ENCODE measurements at places on chromosomes 7 and 10.

DNA sequence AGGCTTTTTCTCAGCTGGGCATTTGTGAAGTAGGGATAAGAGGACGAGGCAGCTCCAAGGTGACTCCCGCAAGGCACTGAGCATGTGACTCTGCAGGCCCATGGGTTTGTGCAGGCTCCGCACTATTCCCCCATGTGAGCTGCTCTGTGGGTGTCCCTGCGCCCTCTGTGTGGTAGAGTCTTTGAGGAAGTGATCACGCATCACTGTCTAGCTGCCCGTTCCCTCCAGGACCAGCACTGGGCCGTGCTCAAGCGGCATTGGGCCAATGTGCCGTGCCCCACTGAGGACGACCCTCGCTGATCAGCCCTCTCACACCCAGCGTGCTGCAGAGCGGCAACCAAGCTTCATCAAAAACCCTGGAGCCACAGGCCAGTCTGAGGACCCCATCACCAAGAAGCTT is 7.5 kb downstream of the PRKAG2 start:
- DNase-seq, result no peak

DNA sequence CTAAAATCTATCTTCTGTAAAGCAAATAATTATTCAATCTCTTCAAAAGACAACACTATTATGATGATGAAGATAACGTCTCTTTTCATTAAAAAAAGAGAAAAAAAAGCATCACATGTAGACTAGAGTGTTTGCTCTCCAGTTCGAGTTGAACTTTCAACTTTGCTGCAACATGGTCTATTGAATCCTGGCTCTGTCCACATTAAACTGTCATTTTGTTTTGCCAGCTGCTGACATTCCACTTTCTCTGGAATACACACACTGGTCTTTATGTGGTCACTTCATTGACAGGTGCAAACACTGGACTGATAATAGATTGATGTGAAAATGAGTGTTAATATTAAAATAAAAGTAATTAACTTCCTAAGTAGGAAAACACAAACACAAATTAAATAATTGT is 61.7 kb downstream of the PTF1A start:
- no peak for DNase-seq

DNA sequence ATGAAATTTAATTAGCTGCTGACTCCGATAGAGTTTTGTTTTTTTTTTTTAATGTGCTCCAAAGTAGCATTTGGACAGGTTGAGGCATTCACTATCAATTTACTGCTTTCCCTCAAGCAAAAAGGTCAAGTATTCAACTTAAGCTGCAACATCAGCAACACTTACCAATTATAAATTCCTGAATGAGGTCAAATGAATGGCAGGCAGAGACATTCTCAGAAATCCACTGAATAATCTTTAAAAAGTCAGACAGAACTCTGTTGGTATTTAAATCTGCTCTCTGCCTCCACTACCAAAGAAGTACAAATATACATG is 62.8 kb downstream of the GSAP start:
- no peak for DNase-seq

- DNase-seq, result no peak
Measured at GRCh38 chr10:53130337-53130736, 357.8 kb upstream of the MBL2 start.

GRCh38 chr10:94123258-94123995 is 129.7 kb downstream of the PLCE1 start:
- DNase-seq, result no peak

DNA sequence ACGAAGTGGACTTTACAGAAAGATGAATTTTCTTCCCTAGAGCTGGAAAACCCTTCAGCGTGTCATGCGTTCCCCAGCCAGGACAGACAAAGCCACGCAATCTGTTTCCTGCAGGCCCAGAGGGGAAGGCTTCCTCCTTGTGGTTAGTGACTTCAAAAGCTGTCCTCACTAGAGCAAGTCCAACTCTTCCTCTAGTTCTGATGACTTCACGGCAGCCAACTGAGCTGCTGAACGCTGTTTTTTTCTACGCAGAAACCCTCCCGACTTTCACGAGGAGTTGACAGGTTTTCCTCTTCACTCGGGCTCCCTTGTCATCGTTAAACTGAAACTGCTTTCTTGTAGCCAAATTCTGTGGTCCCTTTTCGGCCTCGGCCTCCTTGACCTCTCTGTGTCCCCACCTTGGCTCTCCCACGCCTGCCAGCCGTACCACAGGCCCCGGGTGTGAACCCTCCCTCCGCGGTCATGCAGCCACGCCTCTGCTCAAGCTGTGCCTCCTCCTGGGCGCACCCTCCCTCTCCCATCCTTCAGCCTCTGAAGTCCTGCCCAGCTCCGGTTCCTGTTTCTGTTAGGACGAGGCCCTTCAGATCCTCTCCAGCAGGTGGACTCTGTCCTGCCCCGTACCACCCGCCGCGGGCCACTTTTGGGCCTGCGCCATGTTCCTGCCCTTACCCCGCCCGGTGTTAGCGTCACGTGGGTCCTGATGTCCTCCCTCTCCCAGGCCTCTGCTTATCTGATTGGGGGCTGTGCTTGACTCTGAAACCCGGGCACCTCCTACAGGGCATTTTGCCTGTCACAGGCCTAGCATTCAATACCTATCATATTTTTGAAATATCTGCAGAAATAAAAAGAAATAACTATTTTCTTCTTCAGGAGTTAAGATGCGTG is 39.3 kb downstream of the CUX1 start:
- peak; percentile 77 for DNase-seq

- DNase-seq, result no peak
Measured at GRCh38 chr10:109961174-109962001, 38.1 kb upstream of the XPNPEP1 start.

DNA sequence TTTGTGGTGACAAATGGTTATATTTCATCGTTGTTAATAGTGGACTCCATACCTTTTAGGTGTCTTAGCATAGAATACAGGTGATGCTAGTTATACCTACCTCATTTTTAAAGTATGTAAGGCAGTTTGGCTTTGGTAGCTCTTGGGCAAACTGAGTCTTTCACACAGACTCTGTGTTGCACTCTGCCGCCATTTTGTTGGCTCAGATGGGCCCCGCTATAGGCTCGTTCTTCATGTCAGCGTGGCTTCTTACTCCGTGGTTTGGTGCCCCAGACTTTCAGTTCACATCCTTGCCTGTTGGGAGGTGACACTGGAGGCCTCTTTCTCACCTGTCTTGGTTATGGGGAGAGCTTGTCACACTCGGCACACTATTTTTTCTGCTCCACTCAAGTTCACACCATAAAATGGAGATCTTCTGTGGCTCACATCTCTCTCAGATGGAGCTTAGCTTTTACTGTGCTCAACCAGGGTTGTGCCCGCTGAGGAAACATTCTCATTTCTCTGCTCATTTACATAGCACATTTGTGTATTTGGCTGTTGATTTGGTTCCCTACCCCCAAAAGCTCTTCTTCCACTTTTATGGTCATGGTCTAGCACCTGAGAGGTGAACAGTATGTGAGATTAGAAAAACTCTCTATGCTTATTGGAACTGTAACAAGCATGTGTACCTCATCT is 178.5 kb downstream of the ARID5B start:
- no peak for DNase-seq

GRCh38 chr7:29464753-29465152 is 98.9 kb upstream of the PRR15 start:
- DNase-seq, result no peak

DNA sequence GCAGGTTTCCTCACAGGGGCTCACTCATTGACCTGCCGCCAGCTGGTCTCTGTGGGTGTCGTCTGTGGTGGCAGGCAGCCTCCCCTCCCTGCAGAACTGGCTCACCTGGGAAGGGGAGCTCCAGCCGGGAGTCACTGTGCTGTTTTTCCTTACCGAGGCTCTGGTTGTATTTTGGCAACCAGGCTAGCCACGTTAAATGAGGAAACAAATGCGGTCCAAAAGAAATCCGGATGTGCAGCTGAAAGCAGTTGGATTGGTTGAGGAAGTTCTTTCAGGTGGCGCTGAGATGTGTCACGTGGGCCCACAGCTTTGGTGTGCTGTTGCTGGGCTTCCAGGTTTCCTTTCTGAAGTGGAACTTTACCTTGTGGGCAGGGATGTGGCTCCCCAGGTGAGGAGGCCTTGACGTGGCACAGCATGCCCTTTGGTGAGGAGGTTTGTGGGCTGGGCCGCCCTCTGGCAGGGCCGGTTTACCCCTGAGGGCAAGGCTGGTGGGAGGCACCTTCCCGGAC is 14.2 kb downstream of the MTURN start:
- peak; percentile 55 for DNase-seq

DNA sequence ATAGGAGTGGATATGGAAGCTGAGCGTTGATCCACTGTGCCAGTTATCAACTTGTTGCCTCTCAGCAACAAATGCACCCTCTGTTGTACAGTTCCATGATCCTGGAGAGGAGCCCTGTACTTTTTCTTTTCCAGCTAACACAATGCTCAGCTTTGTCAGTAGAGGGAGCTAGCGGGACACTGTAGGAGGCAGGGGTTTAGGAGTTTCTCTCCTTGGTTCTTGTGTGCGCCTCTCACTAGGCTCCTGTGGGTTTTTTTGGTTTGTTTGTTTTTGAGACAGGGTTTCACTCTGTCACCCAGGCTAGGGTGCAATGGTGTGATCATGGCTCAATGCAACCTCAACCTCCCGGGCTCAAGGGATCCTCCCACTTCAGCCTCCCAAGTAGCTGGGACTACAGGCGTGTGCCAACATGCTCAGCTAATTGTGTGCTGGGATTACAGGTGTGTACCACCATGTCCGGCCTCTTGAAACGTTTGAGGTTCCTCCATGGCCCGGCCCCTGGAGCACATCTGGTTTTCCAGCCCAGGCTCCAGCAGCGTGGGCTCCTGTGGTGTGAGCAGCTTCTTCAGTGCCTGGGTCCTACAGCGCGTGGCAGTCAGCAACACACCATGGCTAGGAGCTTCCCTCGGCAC is 12.0 kb upstream of the MARVELD1 start:
- peak; percentile 55 for DNase-seq

- DNase-seq, result no peak
Measured at GRCh38 chr7:2411815-2412586, 8.6 kb downstream of the CHST12 start.

GRCh38 chr10:451021-451471 is 238.4 kb downstream of the DIP2C start:
- peak; percentile 86 for DNase-seq

GRCh38 chr7:116647290-116647689 is 24.7 kb upstream of the MET start:
- no peak for DNase-seq

GRCh38 chr10:116007256-116007891 is 265.6 kb downstream of the GFRA1 start:
- no peak for DNase-seq

- no peak for DNase-seq
Measured at GRCh38 chr7:150314639-150315239, 8.4 kb upstream of the LRRC61 start.

GRCh38 chr7:113144817-113145216 is 26.5 kb upstream of the SMIM30 start:
- DNase-seq, result no peak

- peak; percentile 2 for DNase-seq
Measured at GRCh38 chr10:68870545-68871104, 30.5 kb upstream of the DDX50 start.

GRCh38 chr7:49320083-49320482 is 395.7 kb downstream of the CDC14C start:
- DNase-seq, result no peak
